ENCODE measurements at places on chromosomes 3 and 15.

GRCh38 chr3:186319945-186320344 is 42.1 kb downstream of the DGKG start:
- DNase-seq = no peak

DNA sequence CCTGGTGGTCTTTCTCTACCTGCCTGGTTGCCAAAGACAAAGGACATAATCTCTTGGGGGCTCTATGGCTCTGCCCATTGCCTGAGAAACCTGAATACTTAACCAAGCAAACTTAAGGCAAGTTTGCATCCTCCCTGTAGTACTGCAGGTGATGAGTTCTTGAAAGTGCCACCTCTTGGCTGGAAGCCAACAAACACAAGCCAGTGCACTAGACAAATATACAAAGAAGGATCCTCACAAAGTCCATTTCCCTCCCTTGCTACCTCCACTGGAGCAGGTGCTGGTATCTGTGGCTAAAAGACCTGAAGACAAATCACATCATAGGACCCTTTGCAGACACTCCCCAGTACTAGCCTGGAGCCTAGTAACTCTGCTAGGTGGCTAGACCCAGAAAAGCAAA is 772.3 kb downstream of the SI start:
- DNase-seq = no peak

- DNase-seq = no peak
These were observed 141.5 kb upstream of the ROPN1 start for GRCh38 chr3:124133366-124133940.

DNA sequence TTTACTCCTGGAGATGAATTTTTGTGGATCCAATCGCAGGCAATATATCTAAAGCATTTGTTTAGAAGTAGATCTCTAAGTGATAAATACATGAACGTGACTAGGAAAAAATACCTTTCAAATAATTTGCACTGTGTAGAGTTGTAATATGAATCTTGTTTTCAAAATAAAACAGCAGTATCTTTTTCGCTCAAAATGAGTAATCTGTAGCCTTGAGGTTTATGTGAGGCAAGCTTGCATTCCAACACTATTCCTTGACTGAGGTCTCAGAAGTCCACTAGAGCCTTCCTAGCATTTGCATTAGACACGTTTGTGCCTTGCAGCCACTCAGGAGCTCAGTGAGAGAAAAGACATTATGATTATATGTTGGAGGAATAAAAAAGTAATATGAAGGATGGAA is 138.3 kb upstream of the ROBO1 start:
- DNase-seq = no peak

DNA sequence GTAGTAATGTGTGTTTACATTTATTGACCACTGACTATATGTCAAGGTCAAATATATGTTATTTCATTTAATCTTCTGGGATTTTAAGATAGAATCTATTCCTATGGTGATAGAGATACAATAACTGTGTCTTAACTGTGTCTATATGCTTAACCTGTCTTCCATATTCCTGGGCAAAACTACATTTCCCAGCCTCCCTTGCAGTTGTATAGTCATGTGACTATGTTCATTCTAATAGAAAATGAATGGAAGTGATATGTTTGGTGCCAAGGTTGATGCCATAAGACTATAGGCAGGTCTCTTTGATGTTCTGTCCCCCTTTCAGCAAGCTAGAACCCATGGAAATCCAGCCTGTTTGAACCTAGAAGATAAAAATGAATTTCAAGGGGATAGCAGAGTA is 258.8 kb upstream of the PDZRN3 start:
- DNase-seq = no peak

- DNase-seq = no peak
These were observed 246.9 kb upstream of the AGTR1 start for GRCh38 chr3:148450819-148451218.
